Stimulated activated CD8-positive, alpha-beta memory T cell treated with anti-CD3 and anti-CD28 coated beads, Interleukin-2, amount 100 ng/mL, for 1 hour (primary cell): ENCODE measurements at places on chromosomes 1 and 21.

GRCh38 chr1:206826394-206826793 lies 39.0 kb upstream of the IL20 start:
- DNase-seq: no peak

- DNase-seq: no peak
Measured at GRCh38 chr1:94658221-94658620, 116.7 kb upstream of the F3 start.

DNA sequence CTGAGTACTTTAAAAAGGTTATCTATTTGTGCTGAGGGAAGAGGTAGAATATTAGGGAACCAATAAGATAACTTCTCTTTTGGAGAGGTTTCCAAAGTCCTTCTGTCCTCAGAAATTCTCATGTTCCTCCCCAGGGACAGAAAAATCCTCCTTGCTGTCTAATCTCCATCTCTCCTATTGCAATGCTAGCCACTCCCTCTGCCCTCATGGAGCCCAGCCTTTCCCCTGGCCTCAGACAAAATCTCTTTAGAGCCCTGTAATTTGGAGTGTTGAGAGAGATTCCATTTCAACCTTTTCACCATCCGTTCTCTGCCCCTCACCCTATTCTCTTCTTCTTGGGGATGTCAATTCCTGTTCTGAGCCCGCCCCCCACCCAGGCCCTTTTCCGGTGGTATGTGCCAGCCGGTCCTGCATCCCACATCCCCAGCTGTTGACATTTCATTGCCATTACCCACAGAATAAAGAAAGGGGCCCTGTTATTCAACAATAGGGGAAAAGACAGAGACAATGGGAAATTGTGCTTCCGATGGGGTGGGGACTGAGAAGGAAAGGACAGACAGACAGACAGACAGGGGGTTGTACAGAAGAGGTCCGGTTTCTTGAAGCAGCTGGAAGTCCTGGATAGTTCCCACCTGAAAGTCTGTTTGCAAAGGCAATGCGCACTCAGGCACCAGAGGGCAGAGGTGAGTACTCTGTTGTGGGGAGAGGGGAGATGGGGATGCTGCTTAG lies at the start of gene HAPLN2:
Gene HAPLN2 (plus strand): TSS at position 563 of the 729 bp plus-strand sequence. CDS start 4,076 bp downstream, outside the sequence.
- DNase-seq: no peak

GRCh38 chr21:16005996-16006395 lies 276.2 kb downstream of the USP25 start:
- DNase-seq: no peak
